ENCODE measurements at places on chromosomes 3 and 15. TPM values are rescaled to one million over a fixed set of nuclear protein-coding genes. Genes with fewer than 3 reads are reported as not detected.
A peak's percentile ranks its signal among the peaks of the same experiment; 100 is the strongest.

FGD5 gene
- not detected for total RNA-seq

GOLGA6L26 gene
- not detected for total RNA-seq

GRCh38 chr3:14352002-14352627, 50.3 kb upstream of the SLC6A6 start:
- H3K27ac ChIP-seq, result no peak overlapping the region
- H3K4me1 ChIP-seq, result no peaks in the 10 kb centered on the region
- no peak overlapping the region for H3K4me3 ChIP-seq

- H3K36me3 ChIP-seq, result peaks cover 8% of the 10 kb centered on the region
- H3K27ac ChIP-seq, result no peak overlapping the region
- H3K27me3 ChIP-seq, result no peaks in the 10 kb centered on the region
- H3K4me3 ChIP-seq, result no peak overlapping the region
- DNase-seq, result no peak
- H3K4me1 ChIP-seq, result peaks cover 15% of the 10 kb centered on the region
These were observed 63.2 kb downstream of the DLG1 start for GRCh38 chr3:197234947-197235914.

GRCh38 chr15:73683257-73683776, 866 bp upstream of the CD276 start:
- peak overlapping the region; percentile 97 for H3K4me3 ChIP-seq
- peaks cover 23% of the 10 kb centered on the region for H3K4me1 ChIP-seq
- DNase-seq, result peak; percentile 59
- H3K27ac ChIP-seq, result peak overlapping the region; percentile 90
- H3K27me3 ChIP-seq, result no peaks in the 10 kb centered on the region
- H3K36me3 ChIP-seq, result no peaks in the 10 kb centered on the region

HRG gene
- not detected for total RNA-seq

GLCE gene
- 44.6 TPM for total RNA-seq

DNA sequence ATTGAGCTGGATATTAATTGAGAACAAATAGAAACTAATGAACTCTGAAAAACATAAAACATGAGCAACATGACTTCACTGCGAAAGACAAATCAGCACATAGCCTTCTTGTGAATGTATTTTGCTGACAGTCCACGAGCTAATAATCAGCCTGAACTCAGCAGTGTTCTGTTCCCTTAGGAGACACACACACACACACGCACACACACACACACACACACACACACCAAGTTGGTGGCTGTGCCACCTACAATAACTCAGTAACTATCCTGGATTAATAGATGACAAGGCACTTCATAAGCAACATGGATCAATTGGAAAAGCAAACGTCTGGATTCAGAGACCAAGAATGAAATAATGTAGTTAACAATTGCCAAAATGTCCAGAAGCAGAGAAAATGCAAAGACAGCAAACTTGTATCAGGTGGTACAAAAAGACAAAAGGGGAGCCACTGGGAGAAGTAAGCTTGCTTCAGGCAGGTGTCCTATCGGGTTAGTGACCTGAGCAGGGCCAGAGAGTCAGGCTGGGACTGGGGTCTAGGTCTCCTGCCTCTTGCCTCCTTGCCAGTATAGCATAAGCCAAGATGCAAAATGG, 20.5 kb upstream of the UBE2Q2 start:
- DNase-seq, result no peak
- H3K36me3 ChIP-seq, result no peaks in the 10 kb centered on the region
- no peaks in the 10 kb centered on the region for H3K27me3 ChIP-seq

- no peak overlapping the region for H3K4me3 ChIP-seq
- no peaks in the 10 kb centered on the region for H3K4me1 ChIP-seq
- no peak overlapping the region for H3K27ac ChIP-seq
These were observed 154.6 kb upstream of the RGMA start for GRCh38 chr15:93243573-93243972.

DNA sequence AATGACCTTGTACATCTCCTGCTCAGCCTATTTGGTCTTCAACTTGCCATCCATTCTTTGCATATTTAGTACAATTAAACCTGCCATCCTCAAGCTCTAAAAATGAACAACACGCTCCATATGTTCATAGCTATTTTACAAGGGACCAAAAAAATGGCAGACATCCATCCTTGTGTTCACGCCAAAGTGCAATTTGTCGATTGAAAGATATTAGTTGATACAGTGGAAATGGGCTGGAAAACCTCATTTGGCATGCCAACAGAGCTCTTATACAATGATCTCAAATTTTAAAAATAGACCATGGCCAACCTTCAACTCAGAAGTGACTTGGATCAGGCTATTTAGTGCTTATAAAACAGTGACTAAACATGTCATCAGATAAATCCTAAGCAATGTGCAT, 413.6 kb upstream of the ARL6 start:
- DNase-seq, result no peak
- no peak overlapping the region for H3K4me3 ChIP-seq
- no peaks in the 10 kb centered on the region for H3K4me1 ChIP-seq

ITIH3 gene
- not detected for total RNA-seq

PLSCR4 gene
- 2.4 TPM for total RNA-seq

IQCH gene
- total RNA-seq, result 2.5 TPM

CSPG4 gene
- total RNA-seq, result 0.11 TPM

ZFAND6 gene
- total RNA-seq, result 42.8 TPM

FANCD2OS gene
- total RNA-seq, result not detected

- no peaks in the 10 kb centered on the region for H3K27me3 ChIP-seq
- H3K36me3 ChIP-seq, result no peaks in the 10 kb centered on the region
- no peak for DNase-seq
- no peak overlapping the region for H3K4me3 ChIP-seq
- H3K4me1 ChIP-seq, result no peaks in the 10 kb centered on the region
These were observed 73.1 kb upstream of the TNFSF10 start for GRCh38 chr3:172596394-172596706.

GRCh38 chr3:151795276-151795675, 18.6 kb upstream of the AADAC start:
- H3K27ac ChIP-seq, result no peak overlapping the region
- H3K4me3 ChIP-seq, result no peak overlapping the region
- no peaks in the 10 kb centered on the region for H3K36me3 ChIP-seq
- H3K27me3 ChIP-seq, result no peaks in the 10 kb centered on the region
- H3K4me1 ChIP-seq, result peaks cover under 1% of the 10 kb centered on the region

DNA sequence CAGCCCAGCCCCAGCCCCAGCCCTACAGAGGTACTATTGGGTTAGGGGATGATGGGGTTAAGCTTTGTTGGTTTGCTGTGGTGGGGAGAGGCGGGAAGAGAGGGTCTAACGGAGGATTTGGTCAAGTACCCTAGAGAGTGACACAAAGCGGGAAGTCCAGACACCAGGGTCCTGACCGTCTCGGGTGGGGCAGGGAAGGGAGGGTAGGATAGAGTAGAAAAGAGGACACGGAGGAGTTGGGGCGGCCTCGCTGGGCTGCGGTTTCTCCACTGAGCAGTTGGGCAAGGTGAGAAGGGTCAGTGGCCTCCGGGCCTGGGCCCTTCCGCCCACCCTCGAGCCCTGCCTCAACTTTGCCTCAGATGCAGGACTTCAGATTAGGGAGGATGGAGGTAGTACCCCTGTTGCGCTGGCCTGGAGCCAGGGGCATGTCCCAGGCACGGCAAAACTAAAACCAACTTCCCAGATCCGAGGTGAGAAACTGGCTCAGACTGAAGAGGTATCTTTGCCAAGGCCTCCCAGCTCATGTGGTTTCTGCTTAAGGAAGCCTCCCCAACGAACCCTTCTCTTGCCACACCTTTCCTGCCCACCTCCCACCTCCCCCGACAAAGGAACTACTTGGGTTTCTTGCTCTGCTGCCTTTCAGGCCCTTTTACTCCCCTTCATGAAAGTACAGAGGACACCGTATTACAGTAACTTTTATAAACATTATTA, 551 bp downstream of the PML start:
- H3K4me3 ChIP-seq, result peak overlapping the region; percentile 80
- DNase-seq, result no peak
- peak overlapping the region; percentile 76 for H3K27ac ChIP-seq
- H3K27me3 ChIP-seq, result no peaks in the 10 kb centered on the region

GRCh38 chr3:38327335-38328009, 19.1 kb upstream of the XYLB start:
- DNase-seq, result no peak
- no peaks in the 10 kb centered on the region for H3K36me3 ChIP-seq
- H3K4me3 ChIP-seq, result no peak overlapping the region
- no peaks in the 10 kb centered on the region for H3K4me1 ChIP-seq
- no peaks in the 10 kb centered on the region for H3K27me3 ChIP-seq
- no peak overlapping the region for H3K27ac ChIP-seq

GRCh38 chr3:127287840-127288239, at the start of gene PRR20G:
Gene PRR20G, minus strand, starts transcription at chr3:127288046. Its CDS starts 681 bp downstream, at chr3:127287365.
- H3K4me3 ChIP-seq, result no peak within 1 kb of the TSS
- peaks cover 4% of the 10 kb centered on the region for H3K27me3 ChIP-seq
- peak; percentile 5 for DNase-seq
- H3K4me1 ChIP-seq, result no peaks in the 10 kb centered on the region
- H3K27ac ChIP-seq, result no peak within 1 kb of the TSS

GRCh38 chr15:80567721-80568157, 127.4 kb upstream of the ABHD17C start:
- H3K27ac ChIP-seq, result no peak overlapping the region
- no peak overlapping the region for H3K4me3 ChIP-seq

DNA sequence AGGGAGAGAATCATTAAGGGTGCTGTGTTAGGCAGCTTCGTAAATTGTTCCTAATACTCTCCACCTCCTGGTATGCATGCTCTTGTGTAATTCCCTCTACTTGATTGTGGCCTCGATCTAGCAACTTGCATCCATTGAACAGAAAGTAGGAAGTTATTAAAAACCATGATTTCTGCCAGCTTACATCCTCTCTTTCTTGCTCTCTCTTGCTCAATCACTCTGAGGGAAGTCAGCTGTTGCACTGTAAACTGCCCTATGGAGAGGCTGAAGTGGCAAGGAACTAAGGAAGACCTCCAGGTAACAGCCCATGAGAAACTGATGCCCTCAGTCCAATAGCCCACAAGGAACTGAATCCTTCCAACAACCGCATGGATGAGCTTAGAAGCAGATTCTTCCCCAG, 92.6 kb downstream of the ERC2 start:
- DNase-seq, result no peak
- no peaks in the 10 kb centered on the region for H3K36me3 ChIP-seq
- H3K27ac ChIP-seq, result no peak overlapping the region
- H3K27me3 ChIP-seq, result no peaks in the 10 kb centered on the region
- H3K4me1 ChIP-seq, result no peaks in the 10 kb centered on the region

SGO1 gene
- 31.7 TPM for total RNA-seq

GOLGA8J gene
- total RNA-seq, result 0.22 TPM

FOXL2 gene
- total RNA-seq, result not detected

PIF1 gene
- total RNA-seq, result 60.4 TPM

DNA sequence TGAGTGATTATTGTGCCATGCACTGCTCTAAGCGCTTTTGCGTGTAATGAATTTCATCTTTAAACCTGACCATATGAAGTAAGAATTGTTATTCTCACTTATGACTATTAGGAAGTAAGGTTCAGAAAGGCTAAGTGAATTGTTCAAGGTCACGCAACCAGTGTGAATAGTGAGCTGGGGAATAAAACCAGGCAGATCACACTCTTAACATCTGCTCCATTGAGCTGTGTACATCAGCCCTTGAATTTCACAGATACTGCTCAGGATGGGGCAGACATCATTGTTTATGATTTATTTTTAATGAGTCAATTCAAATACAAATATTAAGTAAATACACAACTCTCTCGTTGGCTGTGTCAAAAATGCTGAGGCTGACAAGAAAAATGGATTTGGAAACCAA, 184.5 kb downstream of the FNDC3B start:
- H3K36me3 ChIP-seq, result no peaks in the 10 kb centered on the region
- H3K4me1 ChIP-seq, result peaks cover 12% of the 10 kb centered on the region
- no peak overlapping the region for H3K27ac ChIP-seq
- H3K4me3 ChIP-seq, result no peak overlapping the region
- H3K27me3 ChIP-seq, result no peaks in the 10 kb centered on the region
- DNase-seq, result no peak
